ENCODE measurements at places on chromosomes 16 and 17.

GRCh38 chr17:78920528-78920927 lies 4.7 kb downstream of the TIMP2 start:
- no peak for DNase-seq

DNA sequence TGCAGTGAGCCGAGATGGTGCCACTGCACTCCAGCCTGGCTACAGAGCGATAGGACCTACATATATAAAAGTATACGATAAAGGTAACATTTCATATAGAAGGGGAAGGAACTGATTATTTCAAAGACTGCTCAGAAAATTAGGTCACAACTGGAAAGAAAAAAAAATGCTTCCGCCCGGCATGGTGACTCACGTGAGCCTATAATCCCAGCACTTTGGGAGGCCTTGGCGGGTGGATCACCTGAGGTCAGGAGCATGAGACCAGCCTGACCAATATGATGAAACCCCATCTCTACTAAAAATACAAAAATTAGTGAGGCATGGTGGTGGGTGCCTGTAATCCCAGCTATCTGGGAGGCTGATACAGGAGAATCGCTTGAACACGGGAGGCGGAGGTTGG lies 7.8 kb downstream of the TEX14 start:
- no peak for DNase-seq

DNA sequence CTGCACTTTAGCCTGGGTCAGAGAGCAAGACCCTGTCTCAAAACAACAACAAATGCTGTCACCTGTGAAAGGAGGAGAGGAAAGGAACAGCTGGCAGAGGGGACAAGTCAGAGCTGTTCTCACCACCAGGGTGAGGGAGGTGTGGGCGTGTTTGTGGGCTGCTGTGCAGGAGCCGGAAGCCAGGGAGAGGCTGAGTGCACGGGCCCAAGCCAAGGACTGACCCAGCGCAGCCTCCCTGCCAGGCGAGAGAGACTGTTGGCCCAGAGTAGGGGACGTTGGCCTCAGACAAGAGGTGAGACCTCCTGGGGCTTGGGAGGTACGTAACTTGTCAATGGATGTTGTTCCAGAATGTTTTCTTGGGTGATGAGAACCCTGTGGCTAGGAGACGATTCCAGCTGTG lies 10.7 kb downstream of the SPNS2 start:
- DNase-seq: no peak

DNA sequence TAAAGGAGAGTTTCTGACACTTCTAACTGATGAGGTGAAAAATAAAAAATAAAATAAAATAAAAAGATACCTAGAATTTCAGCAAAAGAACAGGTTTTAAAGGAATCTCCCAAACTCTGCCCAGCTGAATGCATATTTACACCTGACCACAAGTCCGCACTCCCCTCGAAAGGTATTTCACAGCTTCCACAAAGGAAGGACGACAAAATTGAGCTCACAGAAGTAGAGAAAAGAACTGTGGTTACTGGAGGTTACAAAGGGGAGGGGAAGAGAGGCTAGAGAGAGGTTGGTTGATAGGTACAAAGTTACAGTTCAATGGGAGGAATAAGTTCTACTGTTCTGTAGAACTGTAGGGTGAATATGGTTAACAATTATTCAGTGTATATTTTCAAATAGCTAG lies 5.0 kb downstream of the LITAF start:
- DNase-seq: no peak

DNA sequence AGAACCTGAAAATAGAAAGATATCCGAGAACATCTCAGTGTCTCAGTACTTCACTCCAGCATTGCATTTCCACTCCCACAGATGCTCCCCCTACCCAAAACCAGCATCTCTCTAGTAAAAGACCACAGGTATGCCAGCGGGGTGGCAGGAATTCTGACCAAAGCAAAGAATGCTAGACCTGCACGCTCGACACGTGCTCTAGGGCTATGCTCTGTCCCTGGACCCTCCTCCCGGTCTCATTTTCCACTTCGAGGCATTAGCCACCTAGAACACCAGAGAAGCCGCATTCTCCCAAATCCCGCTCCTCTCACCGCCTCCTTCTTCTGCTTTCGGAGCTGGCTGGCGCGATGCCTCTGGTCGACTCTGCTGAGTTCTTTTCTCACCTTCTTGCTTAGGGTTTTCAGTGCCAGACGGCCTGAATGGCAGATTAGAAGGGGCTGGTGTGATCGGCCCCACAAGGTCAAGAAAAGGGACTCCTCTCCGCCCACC lies 487 bp downstream of the TSR1 start:
- peak; percentile 2 for DNase-seq

DNA sequence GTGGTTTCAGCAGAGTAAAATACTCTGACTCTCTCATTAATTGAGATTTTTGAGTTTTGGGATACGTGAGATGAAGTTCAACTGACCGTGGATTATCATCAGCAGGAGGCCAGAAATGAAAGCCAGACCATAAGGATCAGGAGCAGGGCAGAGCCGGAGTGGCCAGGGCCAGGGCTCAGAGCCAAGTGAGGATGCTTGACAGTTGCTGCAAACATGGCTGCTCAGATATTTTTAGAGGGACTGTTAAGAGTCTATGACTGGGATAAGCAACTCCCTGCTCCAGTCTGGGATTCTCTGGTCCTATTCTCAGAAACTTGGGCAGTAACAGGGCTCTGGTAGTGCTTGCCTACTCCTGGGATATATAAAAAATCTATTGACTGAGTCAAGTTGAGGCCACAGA lies 17.6 kb upstream of the CDH13 start:
- DNase-seq: no peak

GRCh38 chr16:27193300-27193990 lies 9.9 kb upstream of the KDM8 start:
- DNase-seq: no peak

DNA sequence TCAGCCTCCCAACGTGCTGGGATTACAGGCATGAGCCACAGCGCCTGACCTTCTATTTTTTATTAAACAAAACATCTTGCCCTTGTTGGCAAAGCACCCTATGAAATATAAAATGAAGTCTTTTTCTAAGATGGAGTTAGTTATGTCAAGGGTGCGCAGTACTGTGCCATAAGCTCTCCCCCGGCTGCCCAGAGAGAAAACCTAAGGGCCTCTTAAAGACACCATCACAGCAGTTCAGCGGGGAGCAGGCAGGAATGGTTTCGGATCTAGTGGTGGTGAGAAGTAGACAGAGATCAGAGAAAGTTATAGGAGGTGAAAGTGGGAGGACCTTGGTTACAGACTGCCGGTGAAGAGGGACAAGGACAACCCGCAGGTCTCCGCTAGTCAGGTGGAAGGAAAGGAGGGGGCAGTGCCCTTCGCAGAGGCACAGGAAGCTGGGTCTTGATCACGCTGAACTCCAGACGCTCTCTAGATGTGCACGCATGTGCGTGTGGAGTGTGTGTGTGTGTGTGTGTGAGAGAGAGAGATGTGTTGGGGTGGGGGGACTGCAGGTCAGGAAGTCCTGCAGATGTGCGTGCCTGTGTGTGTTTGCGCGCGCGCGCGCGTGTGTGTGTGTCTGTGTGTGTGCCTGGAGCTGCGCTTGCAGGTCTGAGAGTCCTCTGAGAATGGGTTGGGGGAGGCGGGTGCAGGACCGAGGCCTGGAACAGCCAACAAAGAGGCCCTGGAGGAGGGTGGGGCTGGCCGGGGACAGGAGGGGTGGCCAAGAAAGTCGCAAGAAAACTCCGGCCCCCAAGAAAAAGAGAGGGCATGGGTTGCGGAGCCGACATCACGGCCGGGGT lies 748 bp upstream of the CMTM3 start:
- peak; percentile 73 for DNase-seq

GRCh38 chr16:18853694-18854093 lies 52.3 kb upstream of the ARL6IP1 start:
- no peak for DNase-seq

DNA sequence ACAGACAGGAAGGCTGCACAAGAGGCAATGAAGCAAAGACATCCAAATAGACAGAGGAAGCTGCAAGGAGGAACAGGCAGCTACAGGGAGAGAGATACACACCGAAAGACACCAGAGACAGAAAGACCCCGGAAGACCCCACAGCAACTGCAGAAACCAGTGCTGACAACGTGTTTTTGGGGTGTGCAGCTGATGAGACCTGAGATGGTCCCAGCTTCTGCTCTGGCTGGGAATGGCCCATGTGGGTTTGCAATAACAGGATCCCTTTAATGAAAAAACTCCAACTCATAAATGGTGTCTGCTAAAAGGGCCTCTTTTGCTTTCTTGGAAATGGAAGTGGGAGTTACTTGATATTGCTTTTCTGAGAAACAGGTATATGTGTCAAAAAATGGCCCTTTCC lies 101.5 kb upstream of the CDH11 start:
- DNase-seq: no peak

GRCh38 chr17:4748686-4749085 lies 9.0 kb upstream of the CXCL16 start:
- DNase-seq: no peak

DNA sequence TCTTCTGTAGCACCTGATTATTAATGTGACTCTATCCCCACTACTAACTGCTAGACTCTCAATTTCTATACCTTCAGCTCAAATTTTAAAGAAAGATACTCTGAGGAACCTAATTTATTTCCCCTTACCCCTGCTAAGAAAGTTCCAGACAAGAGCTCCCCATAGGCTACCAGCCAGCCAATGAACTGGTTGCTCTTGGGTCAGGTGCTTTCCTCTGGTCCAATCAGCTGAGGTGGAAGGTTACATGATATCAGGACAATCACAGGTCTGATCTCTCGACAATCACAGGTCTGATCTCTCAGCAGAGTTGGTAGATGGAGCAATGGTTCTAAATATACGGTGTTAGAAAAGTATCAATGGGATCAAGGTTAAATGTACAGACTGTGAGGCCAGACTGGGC lies 86.8 kb downstream of the AXIN2 start:
- no peak for DNase-seq

- DNase-seq: no peak
These were observed 16.3 kb upstream of the CACNG4 start for GRCh38 chr17:66948061-66948750.
